ENCODE measurements at places on chromosomes 2 and 18.

DNA sequence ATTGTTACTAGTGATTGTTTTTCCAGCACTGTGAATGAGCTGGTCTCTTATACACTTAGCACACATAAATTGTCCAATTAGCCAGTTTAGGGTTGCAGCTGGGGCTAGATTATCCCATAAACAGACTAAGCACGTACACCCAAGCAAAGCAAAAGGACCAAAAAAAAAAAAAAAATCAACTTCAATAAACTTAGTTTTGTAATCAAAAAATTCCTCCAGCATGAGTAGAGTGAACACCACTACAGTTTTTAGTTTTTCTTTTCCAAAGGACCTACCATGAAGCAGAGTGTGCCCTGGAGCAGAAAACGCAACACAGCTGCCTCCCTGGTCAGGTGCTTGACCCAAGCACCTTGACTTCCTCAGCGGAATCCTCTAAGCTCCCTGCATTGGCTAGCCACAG, 249.4 kb upstream of the SLC14A2 start:
- DNase-seq, result no peak

DNA sequence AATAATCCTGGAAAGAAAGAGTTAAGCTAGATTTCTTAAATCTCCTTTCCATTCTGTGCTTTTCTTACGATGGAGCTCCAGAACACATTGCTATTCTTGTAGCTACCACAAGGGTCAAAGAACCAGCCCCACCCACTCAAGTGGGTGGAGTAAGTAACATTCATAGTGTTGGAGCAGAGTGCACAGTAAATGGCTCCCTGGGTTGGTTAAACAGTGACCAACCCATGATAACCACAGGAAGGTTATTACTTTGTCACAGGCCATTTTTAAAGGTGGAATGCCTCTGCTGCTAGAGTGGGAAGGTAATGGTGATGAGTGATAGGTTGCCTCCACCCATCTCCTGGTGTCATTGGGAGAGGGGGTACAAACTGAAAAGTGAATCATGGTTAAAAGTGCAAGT, 13.9 kb downstream of the ARPC2 start:
- peak; percentile 29 for DNase-seq

- DNase-seq, result no peak
Measured at GRCh38 chr2:227914362-227914761, 42.9 kb downstream of the DAW1 start.

DNA sequence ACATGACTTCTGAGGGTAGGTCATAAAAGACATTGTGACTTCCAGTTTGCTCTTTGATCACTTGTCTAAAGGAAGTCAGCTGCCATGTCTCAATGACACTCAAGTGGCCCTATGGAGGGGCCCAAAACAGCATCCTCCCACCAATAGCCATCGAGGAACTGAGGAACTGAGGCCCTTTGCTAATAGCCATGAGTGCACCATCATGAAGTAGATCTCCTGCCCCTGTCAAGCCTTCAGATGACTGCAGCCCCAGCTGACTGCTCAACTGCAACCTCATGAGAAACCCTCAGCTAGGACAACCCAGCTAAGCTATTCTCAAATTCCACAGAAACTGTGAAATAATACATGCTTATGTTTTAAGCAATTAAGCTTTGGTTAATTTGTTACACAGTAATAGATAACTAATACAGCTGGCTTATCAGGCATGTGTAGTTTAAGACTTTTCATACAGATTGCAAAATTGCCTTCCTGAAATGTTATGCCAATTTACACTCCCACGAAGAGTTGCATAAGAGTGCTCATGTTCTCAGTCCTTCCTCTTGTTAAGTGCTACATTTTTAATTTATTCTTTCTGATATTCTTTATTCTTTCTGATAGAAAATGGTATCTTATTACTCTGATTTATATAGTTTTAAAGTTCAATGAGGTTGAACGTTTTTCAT, 105.6 kb upstream of the NDUFV2 start:
- DNase-seq, result no peak

GRCh38 chr2:178072383-178073301, at the start of gene PDE11A:
Gene PDE11A (minus strand): TSS chr2:178072777. CDS start chr2:178072437, 340 bp downstream.
- peak; percentile 48 for DNase-seq

GRCh38 chr2:49199266-49199665, 45.0 kb upstream of the FSHR start:
- no peak for DNase-seq

DNA sequence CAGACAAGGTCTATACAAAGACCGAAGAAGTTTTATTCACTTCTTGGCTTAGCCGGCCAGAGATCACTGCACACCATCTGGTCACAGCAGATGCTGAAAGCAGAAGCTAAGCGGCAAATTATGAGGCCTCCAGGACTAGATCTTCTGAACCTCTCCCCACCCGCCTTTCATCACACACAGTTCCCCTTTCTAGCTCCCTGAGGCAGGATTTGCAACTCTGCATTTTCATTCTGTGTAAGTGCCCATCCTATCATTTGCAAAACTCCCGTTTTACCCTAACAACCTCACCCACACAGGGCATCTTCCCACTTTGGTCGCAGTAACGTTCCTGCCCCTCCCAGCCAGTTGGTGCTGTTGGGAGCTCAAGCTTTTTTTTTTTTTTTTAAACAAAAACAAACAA, 3.1 kb upstream of the MOB1A start:
- no peak for DNase-seq

DNA sequence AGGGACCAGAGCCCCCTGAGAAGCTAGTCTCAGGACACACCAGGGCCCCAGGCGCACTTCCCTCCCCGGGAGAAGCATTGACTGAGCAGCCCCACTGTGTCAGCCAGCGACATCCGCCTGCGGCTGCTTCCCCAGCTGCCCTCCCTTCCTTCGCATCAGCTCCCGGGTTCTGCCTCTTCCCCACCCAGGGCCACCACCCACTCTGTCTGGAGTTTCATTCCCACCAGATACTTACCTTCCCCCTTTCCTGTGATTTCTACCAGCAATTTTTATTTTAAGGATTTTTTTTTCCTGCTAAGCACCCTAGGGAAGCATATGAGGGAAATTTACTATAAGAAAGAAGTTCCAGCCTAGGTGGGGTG, 99.2 kb downstream of the SMAD7 start:
- DNase-seq, result no peak

DNA sequence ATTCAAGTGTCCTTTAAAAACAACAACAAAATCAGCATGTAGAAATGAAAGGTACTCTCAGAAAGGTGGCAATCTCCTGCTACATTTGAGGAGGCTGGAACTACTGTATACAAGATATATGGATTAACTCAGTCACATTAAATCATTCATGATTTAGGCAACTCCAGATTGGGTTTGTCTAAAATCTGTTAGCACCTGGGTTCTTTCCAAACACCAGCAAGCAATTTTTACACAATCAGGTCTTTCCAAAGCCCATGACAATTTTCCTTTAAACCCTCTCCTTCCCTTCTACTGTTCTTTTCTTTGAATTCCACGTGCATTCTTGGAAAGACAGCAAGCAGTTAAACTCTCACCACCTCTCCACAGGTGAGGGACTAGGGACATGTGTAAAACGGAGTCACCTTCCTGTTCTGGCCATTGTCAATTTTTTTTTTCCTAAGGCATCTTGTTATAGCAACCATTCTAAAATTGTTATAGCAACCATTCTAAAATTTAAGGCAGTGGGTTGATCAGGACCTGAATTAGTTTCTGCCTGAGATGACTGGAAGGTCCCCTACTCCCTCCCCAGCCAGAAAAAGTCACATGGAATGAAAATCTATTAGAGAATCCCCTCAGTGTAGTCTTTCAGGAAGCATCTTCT, 113.9 kb downstream of the ANKRD44 start:
- DNase-seq, result no peak

GRCh38 chr2:216644842-216645635, 11.8 kb downstream of the IGFBP2 start:
- DNase-seq, result no peak

DNA sequence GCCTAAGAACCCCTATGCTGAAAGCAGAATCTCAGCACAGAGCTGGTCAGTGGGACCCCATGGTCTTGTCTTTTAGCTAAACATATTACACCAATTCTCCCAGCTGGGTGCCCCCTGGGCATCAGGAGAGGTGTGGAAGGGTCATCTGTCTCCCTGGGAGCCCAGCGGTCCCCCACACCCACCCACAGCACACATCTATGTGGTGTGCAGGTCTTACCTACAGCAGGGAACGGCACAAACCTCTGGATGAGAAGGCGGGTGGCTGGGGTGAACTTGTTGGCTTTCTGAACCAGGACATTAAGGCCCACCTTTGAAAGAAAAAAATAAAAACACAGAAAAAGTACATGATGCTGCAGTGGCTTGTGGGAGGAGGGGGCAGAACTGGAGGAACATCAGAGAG, 70.7 kb downstream of the EMX1 start:
- no peak for DNase-seq

GRCh38 chr2:42696987-42697386, 66.9 kb downstream of the OXER1 start:
- DNase-seq, result no peak

DNA sequence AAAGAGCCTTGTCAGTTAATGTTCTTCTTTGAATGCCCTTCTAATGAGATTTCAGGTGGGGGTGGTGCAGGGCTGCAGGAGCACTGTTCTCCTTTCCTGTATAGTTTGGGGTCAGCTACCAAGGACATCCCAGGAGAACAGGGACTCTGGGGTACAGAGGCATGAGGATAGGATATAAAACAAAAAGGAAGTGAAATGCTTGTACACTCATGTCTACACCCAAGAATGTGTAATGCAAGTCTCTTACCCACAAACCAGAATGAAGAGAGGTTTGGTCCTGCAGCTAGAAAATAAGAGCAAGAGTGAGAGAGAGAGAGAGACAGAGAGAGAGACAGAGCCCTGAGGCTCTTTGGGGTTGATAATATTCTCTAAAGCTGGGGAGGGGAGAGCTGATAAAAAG, 151.8 kb upstream of the KCTD1 start:
- no peak for DNase-seq

DNA sequence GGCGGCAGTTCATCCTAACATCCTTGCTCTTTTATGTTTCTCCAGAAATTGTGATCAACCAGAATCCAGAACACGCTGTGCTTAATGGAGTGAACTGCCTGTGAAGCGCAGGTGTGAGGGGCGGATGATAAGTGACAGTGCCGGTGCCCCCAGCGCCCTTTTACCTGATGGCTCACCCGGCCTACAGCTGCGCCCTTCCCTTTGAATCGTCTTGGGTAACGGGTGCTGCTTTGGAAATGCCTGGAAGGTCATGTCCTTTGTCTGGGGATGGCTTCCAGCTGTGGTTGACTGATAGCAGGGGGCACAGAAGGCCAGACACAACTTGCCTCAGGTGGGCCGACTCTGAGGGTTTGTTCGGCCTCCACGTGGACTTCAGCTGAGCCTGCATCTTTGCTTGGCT, 119.4 kb downstream of the LPIN1 start:
- DNase-seq, result no peak

GRCh38 chr2:172193331-172194089, 90.8 kb upstream of the DLX2 start:
- DNase-seq, result no peak

DNA sequence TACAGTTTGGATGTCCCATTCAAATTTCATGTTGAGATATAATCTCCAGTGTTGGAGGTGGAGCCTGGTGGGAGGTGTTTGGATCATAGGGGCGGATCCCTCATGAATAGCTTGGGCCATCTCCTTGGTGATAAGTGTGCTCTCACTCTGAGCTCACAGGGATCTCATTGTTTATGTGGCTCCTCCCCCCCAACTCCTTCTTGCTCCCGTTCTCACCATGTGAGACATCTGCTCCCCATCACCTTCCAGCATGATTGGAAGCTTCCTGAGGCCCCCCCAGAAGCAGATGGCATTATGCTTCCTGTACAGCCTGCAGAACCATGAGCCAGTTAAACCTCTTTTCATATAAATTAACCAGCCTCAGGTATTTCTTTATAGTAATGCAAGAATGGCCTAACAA, 3.0 kb upstream of the INPP1 start:
- no peak for DNase-seq

GRCh38 chr18:551404-552061, 28.6 kb upstream of the CETN1 start:
- no peak for DNase-seq

DNA sequence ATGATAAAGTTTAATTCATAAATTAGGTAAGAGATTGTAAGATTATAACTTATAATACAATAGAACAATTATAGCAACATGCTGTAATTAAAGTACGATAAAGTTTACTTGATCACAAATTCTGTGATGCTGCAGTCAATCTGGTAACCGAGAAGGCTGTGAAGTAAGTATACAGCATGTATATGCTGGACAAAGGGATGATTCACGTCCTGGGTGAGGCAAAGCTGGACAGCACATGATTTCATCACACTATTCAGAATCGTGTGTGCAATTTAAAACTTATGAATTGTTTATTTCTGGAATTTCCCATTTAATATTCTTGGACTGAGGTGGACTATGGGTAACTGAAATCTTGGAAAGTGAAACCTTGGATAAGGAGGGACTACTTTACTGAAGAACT, 522.2 kb upstream of the CNTNAP5 start:
- DNase-seq, result no peak

DNA sequence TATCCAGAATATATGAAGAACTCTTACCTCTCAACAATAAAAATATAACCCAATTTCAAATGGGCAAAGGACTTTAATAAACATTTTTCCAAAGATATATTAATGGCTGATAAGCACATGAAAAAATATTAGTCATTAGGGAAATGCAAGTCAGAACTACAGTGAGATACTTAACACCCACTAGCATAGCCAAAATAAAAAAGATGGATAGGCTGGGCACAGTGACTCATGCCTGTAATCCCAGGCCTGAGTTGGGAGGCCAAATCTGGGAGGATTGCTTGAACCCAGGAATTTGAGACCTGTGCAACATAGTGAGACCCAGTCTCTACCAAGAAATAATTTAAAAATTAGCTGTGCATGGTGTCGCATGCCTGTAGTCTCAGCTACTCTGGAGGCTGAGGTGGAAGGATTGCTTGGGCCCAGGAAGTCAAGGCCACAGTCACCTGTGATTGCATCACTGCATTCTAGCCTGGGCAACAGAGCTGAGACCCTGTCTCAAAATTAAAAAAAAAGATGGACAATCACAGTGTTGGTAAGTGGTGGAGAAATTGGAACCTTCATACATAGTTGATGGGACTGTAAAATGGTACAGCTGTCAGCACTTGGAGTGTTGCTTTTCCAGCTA, 25.1 kb downstream of the MARCHF7 start:
- no peak for DNase-seq

- DNase-seq, result no peak
Measured at GRCh38 chr18:59952283-59953007, 52.6 kb downstream of the PMAIP1 start.

- DNase-seq, result no peak
Measured at GRCh38 chr2:188884517-188884916, 89.7 kb upstream of the COL3A1 start.

- DNase-seq, result no peak
Measured at GRCh38 chr2:103789381-103790095, 1027.7 kb downstream of the TMEM182 start.

DNA sequence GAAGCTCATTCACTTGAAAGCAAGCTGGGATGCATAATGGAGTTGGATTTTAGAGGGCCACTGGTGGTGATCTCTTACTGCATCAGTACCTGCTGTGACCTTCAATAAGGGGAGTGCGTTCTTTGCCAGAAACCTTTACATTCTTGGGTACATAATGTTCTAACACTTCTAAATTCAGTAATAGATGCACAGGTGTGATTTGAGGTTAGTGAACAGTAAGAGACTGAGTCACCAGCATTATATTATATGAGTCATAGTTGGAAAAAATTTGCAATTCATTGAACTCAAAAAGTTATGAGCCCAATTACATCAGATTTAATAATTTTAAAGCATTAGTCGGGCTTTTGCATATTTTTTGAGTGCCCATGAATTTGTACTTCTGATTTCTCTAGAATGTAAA, 803.3 kb downstream of the ADCYAP1 start:
- DNase-seq, result no peak
